NCI-H460 (cell line): ENCODE measurements at places on chromosomes 16 and 17. TPM values are rescaled to one million over a fixed set of nuclear protein-coding genes. Genes with fewer than 3 reads are reported as not detected.

ELMO3 gene
- total RNA-seq: 1.1 and 1.5 TPM in 2 replicates

AOC2 gene
- 4.5 and 4.7 TPM in 2 replicates for total RNA-seq

CES5A gene
- total RNA-seq: not detected in 2 replicates

TEKT5 gene
- not detected in 2 replicates for total RNA-seq

NDRG4 gene
- 9.9 and 13.3 TPM in 2 replicates for total RNA-seq

CBLN1 gene
- total RNA-seq: 0.05 TPM in 1 of 2 replicates, not detected in the other

GNG13 gene
- not detected in 2 replicates for total RNA-seq

DNA sequence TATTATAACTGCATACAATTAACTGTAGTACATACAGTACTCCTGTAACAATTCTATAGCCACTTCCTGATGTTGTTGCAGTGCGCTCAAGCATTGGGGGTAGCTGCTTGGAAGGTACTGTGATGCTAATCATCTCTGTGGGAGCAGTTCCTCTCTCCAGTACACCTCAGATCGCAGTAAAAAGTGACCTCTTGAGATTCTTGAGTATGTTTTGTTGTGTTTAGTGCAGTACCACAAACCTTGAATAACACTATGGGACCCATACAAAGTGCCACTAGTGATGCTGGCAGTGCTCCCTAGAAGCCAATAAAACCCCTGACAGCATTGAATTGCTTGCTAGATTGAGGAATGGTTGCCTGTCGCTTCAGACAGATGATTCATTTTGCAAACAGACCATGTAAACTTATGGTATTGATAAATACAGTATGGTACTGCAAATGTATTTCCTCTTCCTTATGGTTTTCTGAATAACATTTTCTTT is 193.0 kb downstream of the SPECC1 start:
- no peak for DNase-seq

DNA sequence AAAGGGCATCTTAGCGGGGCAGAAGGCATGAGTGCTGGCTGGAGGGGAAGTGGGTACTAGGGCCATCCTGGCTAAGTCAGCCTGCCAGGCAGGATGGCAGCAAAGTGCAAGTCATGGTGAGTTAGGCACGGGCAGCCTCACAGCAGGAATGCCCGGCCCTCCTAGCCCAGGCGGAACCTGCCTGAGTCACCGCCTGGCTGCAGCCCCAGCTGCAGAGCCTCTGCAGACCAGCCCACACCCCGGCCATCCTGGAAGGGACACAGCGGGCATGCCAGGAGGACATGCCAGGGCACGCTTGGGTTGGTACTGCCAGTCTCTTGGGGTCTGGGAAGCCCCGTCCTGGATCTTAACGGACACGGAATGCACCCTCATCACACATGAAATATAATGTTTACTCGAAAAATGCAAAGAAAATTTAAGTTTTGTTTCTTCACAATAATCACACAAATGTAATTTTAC is 5.0 kb upstream of the ALDH3A1 start:
- DNase-seq: peak; percentile 98

- no peak for DNase-seq
Observed at GRCh38 chr17:36812762-36813161, 124.5 kb upstream of the LHX1 start.

DNA sequence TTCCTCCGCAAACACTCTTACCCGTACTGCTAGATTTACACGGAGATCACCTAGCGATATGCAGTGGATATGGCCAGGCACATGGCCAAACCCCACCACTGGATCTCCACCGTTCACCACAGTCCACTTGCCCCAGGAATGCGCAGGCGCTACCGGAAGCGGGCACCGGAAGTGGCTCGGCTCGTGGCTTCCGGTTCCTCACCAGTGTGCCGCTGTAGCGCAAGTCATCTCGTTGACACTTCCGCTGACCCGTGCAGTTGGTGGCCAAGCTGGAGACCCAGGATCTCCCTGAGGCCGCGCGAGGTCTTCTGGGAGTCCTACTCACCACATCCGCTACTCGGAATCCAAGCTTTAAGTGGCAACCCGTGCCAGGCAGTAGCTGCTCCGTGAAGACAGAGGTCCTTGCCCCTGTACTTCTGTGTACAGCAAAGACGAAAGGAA is 11.5 kb downstream of the ZNF597 start:
- no peak for DNase-seq

GRCh38 chr17:9521062-9521461 is 54.6 kb downstream of the STX8 start:
- no peak for DNase-seq

DNA sequence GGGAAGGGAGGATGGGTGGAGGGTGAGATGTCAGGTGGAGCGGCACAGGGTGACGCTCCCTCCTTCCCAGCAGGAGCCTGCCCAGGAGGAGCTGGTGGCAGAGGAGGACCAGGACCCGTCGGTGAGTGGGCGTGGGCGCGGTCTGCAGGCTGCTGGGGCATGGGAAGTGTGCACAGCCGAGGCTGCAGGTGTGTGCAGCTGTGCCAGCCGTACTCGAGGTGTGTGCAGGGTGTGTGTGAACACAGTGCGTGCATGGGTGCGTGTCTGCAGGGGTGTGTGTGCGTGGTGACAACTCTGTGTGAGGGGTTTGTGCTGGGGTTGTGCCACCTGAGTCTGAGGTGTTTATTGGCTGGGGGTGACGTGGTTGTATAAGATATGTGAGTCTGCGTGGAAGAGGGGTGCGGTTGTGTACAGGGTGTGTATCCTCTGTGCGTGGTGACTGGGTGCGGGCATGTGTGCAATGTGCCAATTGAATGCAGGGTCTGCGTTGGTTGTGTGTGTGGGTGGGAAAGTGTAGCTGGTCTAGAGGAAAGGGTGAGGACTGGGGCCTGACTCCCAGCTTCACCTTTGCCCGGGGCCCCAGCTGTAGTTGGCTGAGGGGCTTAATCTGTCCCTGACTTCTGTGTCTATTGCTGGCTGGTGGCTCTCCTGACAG is 670 bp downstream of the TNFSF12 start:
- DNase-seq: no peak

- DNase-seq: no peak
Observed at GRCh38 chr16:5216441-5217080, 119.0 kb upstream of the EEF2KMT start.

- DNase-seq: no peak
Observed at GRCh38 chr17:17189559-17189958, 16.6 kb downstream of the PLD6 start.

DNA sequence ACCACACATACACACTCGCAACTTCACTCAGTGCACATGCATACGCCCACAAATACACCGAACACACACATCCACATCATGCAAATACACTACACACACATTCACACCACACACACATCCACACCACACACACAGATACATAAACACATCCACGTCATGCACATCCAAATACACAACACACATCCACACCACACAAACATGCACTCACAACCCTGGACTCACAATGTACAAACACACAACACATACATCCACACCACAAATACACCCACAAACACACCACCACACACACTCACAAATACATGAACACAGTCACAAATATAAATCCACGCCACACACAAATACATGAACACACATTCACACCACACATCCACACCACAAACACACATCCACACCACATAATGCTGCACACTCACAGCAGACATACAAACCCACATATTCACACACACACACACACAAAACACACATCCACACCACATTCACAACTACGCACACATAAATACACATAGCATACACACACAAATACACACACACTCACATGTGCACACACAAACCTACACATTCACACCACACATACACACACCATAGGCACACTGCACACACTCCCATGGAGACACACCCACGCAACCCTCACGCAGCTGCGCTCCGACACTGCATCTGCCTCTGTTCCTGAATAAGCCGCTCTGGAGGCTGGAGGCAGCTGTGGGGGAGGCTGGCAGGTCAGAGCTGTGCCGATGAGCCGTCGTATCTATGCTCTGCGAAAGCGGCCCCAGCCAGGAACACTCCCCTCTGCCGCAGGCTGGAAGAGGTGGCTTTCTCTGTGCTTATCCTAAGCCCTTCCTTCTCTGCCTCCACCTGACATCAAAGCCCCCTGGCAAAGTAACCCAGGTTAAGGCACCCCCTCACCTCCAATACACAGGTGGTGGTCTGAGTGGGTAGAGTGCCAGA is 141.8 kb downstream of the GRIN2A start:
- no peak for DNase-seq

- no peak for DNase-seq
Observed at GRCh38 chr17:34504814-34505484, 74.4 kb upstream of the TMEM132E start.

GRCh38 chr17:1559047-1560043 is 3.2 kb downstream of the PITPNA start:
- no peak for DNase-seq

DNA sequence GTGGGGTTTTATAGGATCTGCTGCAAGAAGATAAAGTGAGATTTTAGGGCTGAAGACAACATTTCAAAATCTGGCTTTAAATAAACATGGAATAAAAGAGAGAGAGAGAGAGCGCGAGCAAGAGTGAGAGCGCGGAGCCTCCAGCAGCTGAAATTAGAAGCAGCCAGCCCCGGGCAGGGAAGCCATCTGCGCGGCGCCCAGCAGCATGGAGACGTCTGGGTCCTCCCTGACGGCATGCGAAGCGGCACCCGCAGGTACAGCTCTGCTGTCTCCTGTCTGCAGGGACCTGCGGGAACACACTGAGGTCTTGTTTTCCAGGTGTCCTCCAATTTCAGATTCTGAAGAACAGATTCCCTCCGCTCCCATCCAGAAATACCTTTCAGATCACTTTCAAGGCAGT is 7.9 kb upstream of the BAIAP2 start:
- DNase-seq: no peak

GRCh38 chr16:1769402-1770300 is 1.7 kb downstream of the NME3 start:
- no peak for DNase-seq

DNA sequence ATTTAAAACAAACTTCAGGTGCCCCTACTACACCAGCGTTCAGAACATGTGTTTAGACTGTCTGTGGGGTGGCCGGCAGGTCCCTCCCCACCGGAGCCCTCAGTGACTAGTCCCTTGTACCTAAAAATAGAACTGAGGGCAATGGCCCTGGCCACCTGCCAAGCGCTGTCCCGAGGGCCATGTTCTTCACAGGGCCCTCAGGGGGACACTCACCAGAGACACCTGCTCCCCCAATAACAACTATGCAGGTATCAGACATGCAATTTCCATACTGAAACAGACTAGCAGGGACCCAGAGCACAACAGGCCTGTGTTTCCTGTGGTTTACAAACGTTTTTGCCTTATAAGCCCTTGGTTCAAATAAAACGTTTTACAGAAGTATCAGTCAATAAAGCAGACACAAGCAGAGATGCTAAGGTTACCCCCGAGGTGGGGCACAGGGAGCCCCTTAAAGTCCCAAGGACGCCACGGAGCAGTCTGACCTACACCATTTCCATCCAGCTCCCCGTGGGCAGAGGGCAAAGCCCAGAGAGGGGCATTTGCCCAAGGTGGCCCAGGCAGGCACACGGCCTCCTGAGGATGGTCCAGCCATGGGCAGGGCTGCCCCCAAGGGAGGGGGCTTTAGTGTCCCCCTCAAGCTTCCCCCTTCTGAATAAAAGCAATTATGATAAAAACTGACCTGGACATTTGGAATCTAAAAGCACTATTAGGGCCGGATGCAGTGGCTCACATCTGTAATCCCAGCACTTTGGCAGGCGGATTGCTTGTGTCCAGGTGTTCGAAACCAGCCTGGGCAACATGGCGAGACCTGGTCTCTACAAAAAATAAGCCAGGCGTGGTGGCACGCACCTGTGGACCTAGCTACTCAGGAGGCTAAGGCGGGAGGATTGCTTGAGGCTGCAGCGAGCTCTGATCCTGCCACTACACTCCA is 896 bp upstream of the MYLK3 start:
- no peak for DNase-seq

GRCh38 chr17:73533781-73534180 is 110.5 kb downstream of the SDK2 start:
- DNase-seq: no peak

GRCh38 chr17:43030137-43030767 is 5.2 kb downstream of the RND2 start:
- no peak for DNase-seq

DNA sequence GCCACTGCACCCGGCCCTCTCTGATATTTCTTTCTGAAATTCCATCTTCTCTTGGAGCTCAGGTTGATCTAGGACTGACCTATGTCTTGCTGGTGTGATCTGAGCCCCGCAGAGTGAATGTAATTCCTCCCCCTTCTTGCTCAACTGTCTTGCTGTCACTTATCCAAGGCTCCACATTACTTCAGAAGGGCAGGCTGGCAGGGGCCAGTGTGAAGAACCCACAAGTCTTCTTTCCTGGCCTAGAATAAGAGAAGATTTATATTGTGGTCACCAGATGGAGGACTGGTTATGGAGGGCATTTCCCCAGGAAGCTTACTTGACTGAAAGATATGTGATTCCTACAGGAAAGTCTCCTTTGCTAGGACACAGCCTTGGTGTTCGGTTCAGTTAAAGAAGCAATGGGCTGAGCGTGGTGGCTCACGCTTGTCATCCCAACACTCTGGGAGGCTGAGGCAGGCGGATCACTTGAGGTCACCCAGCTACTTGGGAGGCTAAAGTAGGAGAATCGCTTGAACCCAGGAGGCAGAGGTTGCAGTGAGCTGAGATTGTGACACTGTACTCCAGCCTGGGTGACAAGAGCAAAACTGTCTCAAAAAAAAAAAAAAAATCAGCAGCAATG is 13.4 kb downstream of the ITGAL start:
- DNase-seq: no peak

GRCh38 chr17:64448665-64449512 is at the start of gene MILR1:
Gene MILR1, plus strand, starts transcription at chr17:64449115. Its CDS starts 54 bp downstream, at chr17:64449169.
- DNase-seq: peak; percentile 3
